AG09319 (cell line): ENCODE measurements at places on chromosomes 11 and 22.

- DNase-seq, result no peak
Observed at GRCh38 chr11:113855803-113856202, 19.6 kb downstream of the USP28 start.

DNA sequence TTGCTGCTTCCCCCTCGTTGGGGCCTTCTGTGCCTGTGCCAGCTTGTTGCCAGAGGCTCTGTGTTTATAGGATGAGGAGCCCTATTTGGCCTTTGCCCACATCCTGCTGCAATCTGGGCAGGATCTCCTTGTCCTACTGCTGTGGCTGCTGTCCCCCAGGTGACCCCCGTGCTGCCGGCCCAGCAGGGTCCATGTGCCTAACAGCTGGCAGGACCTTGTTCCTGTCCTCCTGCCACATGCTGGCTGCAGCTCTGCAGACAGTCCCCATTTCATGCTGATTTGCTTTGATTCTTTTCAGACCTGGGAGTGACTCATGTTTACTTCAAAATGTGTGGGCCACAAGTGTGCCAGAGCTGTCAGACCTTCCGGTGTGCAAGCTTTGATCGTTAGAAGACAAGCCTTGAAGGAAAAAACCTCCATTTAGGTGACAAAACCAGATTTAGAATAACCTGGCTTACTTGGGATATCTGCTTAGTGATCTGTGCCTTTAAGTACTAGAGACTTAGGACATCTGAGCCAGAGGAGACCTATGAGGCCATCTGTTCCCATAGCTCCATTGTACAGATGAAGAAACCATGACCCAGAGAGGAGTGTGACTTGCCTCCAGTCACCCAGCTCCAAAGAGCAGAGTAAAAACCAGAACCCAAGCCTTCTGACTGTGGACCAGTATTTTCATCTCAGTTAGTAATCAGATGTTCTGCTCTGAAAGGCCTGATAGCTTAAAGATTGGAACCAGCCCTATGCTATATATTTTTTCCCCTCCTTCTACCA, 11.1 kb downstream of the NAV2 start:
- no peak for DNase-seq

GRCh38 chr11:134537941-134538340, 125.9 kb upstream of the B3GAT1 start:
- no peak for DNase-seq

DNA sequence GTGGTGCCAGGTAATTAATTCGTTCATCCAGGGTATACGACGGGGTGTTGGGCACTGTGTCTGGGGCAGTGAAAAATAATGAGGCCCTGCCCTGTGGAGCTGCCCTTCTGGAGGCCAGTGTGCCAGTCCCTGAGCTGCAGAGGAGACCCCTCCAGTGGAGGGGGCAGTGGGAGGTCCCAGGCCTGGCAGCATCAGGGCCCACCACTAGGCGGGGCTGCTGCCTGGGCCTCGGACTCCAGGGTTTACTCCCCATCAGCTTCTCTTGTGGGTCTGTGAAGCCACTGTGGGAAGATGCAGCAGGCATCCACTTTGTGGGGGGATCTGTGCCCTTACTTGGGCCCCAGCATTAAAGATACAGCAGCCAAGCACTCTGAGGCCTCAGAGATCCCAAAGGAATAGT, 17.4 kb upstream of the TMPRSS6 start:
- DNase-seq, result no peak

DNA sequence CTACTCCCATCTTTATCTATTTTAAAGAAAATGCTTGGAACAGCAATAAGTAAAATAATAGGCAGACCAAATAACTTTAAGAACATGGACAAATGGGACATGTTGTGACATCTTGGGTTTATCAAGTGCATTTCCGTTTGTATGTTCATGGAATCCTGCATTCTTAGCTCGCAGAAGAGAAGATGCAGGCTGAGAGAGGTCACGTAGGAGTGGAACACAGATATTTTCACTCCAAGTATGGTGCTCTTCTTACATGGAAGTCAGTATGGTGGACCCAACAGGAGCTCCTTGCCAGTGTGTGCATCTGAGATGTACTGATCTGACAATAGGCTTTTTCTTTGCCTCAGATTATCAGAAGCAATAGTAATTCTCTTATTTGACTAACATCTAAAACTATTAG, 1.7 kb downstream of the E2F8 start:
- no peak for DNase-seq

DNA sequence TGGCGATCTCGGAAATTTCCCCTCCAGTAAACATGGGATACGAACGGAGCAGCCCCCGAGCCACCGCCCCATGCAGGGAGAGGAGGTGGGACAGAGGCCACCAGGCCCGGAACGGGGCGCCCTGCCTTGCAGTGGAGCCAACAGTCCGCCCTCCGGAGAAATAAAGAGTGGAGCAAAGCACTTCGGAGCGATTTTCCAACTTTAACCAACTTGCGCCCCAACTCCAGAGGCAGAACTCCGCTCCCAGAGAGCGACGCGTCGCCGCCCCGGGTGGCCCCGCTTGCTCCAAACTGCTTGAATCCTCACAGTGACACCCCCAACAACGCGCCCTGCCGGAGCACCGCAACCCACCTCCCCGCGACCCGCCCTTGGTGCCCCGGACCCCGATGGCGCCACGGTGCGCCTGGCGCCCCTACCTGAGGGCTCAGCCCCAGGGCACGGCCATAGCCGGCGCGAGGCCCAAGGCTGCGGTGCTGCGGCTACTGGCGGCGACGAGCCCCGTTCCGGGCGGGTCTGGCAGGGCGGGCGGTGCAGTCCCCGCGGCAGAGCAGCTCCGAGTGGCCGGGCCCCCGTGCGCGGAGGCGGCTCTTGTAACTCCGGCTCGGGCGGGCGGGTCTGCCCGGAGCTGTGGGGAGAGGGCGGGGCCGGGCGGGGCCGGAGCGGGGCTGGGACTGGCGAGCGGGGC, at the start of gene AHNAK:
Gene AHNAK (minus strand): TSS at position 563 of the 685 bp plus-strand sequence. CDS start 10,708 bp downstream, outside the sequence.
- no peak for DNase-seq

DNA sequence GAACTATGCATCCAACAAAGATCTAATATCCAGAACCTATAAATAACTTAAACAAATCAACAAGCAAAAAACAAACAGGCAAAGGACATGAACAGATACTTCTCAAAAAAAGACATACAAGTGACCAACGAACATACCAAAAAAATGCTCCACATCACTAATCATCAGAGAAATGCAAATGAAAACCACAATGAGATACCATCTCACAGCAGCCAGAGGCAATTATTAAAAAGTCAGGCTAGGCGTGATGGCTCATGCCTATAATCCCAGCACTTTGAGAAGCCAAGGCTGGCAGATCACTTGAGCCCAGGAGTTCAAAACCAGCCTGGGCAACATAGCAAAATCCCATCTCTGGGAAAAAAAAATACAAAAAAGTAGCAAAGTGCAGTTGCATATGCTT, 10.7 kb downstream of the SAA4 start:
- DNase-seq, result no peak

- DNase-seq, result no peak
Observed at GRCh38 chr11:16195651-16196050, 160.7 kb downstream of the SOX6 start.

DNA sequence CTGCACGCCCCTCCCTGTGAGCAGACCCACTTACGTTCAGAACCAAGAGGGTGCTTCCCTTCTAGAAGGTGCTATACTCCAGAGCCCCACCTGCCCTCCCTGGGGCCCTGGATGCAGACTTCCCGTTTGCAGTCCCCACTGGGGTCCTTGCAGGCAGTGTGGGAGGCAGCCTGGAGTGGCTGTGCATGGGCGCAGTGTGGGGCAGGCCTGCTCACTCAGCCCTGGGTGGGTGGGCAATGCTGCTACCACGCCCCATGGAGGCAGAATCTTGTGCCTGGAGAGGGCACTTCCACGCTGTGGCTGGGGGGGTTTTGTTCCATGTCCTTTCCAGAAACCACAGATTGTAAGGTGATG, 116.2 kb downstream of the KCNQ1OT1 start:
- DNase-seq, result no peak

- DNase-seq, result no peak
Observed at GRCh38 chr22:25364281-25364680, 144.8 kb downstream of the CRYBB2 start.

GRCh38 chr11:25613451-25613850, 718.5 kb upstream of the ANO3 start:
- no peak for DNase-seq

- DNase-seq, result no peak
Observed at GRCh38 chr11:108601150-108601549, 7.6 kb upstream of the EXPH5 start.

- DNase-seq, result no peak
Observed at GRCh38 chr11:8728563-8728962, 46.0 kb downstream of the RPL27A start.

DNA sequence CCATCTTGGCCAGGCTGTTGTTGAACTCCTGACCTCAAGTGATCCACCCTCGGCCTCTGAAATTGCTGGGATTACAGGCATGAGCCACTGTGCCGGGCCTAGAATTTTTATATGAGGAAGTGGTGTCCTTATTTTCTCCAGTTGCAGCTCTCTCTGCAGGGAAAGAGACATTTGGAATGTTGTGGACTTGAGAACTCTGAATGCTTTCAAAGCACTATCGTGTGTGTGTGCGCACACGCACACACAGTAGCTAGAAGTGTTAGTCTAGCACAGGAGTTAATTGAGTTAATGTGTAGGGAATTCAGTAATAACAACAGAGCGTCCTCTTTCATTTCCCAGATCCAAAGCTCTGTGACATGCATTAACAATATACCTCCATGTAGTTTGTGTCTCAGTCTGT, 164.0 kb upstream of the RASSF10 start:
- no peak for DNase-seq

DNA sequence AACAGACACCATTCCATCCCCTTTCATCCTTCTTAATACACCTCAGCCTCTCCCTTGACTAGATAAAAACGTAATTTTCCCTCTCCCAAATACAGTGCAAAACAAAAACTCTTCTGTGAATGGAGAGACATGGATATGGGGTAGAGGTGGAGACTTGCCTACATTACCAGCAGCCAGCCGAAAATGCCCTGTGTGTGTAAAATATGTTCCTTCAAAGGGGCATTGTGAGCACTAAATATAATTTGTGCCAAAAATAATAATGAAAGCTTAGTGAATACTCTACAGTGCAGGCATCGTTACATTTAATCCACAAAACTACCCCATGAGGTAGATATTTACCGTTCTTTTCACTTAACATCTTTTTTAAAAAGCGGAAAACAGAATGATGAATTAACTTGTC, 1.0 kb upstream of the TRIM44 start:
- no peak for DNase-seq

- no peak for DNase-seq
Observed at GRCh38 chr22:27397954-27398342, 403.6 kb downstream of the MN1 start.
